ENCODE measurements at places on chromosomes 2 and 18. TPM values are rescaled to one million over a fixed set of nuclear protein-coding genes. Genes with fewer than 3 reads are reported as not detected.

DNA sequence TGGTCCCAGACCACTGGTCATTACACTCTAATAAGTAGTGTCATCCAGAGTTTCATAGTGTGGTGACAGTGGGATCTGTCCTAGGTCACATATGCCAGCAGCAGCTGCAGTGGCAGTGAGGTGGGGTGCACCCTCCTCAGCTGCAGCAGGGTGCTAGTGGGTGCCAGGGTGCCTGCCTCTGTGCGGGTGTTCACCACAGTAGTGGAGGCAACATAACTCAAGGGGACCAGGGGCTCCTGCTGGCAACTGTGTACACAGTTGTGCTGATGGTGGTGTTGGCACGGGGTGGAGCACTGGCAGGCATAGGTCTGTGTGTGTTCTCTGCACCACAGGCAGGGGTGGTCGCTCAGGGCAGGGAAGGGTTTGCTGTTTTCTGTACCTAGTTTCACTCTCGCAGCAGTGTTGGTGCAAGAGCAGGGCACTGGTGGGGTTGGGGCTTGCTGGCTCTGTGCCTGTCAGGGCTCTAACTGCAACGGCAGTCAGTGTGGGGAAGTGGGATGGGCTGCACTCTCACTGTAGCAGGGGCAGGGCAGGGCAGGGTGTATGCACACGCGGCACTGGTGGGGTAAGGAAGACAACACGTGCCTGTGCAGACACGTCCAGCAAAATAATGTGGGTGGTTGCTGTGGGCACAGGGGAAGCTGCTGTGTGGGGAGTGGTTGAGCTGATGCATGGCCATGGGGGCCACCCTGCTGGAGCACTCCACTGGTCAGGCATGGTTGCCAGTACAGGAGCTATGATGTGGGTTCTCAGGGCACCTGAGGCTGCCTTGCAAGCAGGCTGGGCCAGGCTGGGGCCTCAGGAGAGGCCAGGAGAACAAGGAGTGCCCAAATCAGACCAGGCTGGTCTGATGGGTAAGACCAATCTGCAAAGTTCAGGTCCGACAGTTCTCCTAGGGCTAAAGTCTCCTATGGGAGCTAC, 226.6 kb downstream of the MEIS1 start:
- no peak for DNase-seq
- no peaks in the 10 kb centered on the region for H3K36me3 ChIP-seq
- H3K27ac ChIP-seq: peak overlapping the region; percentile 44
- no peaks in the 10 kb centered on the region for H3K27me3 ChIP-seq
- no peak overlapping the region for H3K4me3 ChIP-seq
- no peaks in the 10 kb centered on the region for H3K4me1 ChIP-seq

DNA sequence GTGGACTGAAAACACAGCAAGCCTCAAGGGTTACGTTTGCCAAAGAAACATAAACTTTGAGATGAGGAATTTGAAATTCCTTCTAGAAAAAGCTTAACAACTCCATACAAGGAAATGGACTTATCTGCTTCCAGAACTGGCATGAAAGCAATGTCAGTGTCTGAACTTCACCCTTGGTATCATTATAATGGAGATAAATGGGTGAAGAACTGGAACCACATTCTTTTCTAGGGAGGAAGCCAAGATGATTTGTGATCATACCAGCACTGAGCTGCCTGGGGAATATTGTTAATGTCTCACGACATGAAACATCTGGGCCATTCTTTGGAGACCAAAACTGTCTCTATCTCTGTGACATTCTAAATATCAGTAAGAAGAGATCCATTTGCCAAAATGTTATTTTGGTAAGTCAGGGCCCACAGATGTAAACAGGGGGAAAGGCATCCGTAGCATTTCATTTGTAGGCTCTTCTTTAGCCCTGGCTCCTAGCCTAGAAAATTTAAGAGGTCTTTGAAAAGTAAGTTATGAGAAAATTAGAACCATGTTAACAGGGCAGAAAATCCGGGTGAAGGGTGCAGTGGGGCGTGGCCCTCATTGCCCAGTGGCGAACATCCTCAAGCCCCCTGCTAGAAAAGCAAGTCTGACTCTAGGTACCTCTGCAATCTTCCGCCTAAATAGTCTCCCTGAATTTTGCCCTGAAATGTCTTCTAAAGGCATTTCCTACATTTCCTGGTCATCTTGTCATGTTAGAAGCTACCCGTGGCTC, 295.3 kb upstream of the EPAS1 start:
- no peaks in the 10 kb centered on the region for H3K27me3 ChIP-seq
- no peak overlapping the region for H3K27ac ChIP-seq
- peaks cover 57% of the 10 kb centered on the region for H3K36me3 ChIP-seq
- peaks cover 4% of the 10 kb centered on the region for H3K4me1 ChIP-seq
- no peak overlapping the region for H3K4me3 ChIP-seq

DNA sequence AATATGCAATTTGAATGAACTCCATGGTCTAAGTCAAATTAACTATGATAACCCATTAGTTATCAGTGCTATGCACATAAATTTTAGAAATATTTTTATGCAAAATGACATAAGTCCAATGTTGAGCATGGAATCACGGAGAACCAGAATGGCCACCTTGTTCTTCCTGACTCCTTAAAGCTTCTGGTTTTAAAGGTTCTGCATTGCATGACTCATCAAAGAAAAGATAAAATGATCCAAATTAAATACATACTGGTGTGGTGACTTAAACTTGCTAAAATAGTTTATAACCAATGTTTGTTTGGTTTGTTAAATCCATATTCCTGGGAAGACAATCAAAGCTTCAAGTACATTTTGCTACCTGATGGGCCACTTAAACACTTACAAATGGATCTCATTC, 1146.9 kb upstream of the NRXN1 start:
- no peak overlapping the region for H3K27ac ChIP-seq
- H3K4me1 ChIP-seq: no peaks in the 10 kb centered on the region
- DNase-seq: no peak
- no peaks in the 10 kb centered on the region for H3K36me3 ChIP-seq

GRCh38 chr2:16216558-16216945, 276.2 kb downstream of the MYCN start:
- no peak overlapping the region for H3K27ac ChIP-seq
- H3K36me3 ChIP-seq: no peaks in the 10 kb centered on the region
- no peaks in the 10 kb centered on the region for H3K4me1 ChIP-seq
- DNase-seq: no peak
- H3K4me3 ChIP-seq: no peak overlapping the region

- H3K36me3 ChIP-seq: no peaks in the 10 kb centered on the region
- DNase-seq: no peak
- no peaks in the 10 kb centered on the region for H3K4me1 ChIP-seq
- H3K27me3 ChIP-seq: no peaks in the 10 kb centered on the region
- H3K4me3 ChIP-seq: no peak overlapping the region
- no peak overlapping the region for H3K27ac ChIP-seq
These were observed 1186.3 kb upstream of the CELF4 start for GRCh38 chr18:38751898-38752297.

- DNase-seq: no peak
- H3K36me3 ChIP-seq: no peaks in the 10 kb centered on the region
- no peaks in the 10 kb centered on the region for H3K4me1 ChIP-seq
- H3K4me3 ChIP-seq: no peak overlapping the region
- H3K27me3 ChIP-seq: no peaks in the 10 kb centered on the region
These were observed 30.1 kb upstream of the THOC1 start for GRCh38 chr18:297936-298335.

COL4A4 gene
- 0.57 TPM for polyA plus RNA-seq

- no peak overlapping the region for H3K4me3 ChIP-seq
- no peaks in the 10 kb centered on the region for H3K4me1 ChIP-seq
- no peak overlapping the region for H3K27ac ChIP-seq
- no peaks in the 10 kb centered on the region for H3K36me3 ChIP-seq
- H3K27me3 ChIP-seq: peaks cover 4% of the 10 kb centered on the region
These were observed 677.0 kb upstream of the FANCL start for GRCh38 chr2:58918141-58918540.

DNA sequence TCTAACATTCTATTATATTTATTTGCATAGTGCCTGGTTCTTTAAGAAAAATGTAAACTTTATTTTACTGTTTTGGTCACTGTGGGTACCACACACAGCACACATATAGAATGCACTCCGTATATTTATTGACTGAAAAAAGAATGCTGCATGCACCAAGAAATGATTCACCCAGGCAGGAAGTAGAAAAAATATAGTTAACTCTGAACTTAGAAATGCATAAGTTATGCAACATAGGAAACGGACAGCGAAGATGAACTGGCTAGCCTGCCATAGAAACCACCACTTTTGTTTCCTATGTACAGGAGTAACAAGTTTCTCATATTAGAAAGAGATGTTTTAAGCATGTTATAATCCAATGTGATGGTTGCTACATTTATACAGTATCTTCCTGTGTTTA, 635.8 kb downstream of the DSC3 start:
- no peak overlapping the region for H3K27ac ChIP-seq
- H3K4me3 ChIP-seq: no peak overlapping the region
- H3K4me1 ChIP-seq: no peaks in the 10 kb centered on the region
- no peaks in the 10 kb centered on the region for H3K36me3 ChIP-seq
- no peaks in the 10 kb centered on the region for H3K27me3 ChIP-seq

DNA sequence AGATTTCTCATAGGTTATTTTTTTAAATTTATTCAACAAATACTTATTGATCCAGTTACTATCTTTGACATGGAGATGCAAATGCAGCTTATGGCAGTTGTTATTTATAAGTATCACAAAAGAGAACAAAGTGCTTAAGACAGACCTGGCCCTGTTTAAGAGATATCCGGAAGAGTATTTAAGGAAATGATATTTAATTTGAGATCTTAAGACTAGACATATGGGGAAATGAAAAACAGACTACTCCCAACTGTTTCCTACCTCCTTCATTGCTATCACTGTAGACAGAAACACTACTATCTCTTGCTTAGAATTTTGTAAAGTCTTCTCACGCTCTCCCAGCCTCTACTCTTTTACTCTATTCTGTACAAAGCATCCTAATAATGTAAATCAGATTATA, 36.0 kb downstream of the RPRD1A start:
- H3K27ac ChIP-seq: peak overlapping the region; percentile 82
- H3K27me3 ChIP-seq: no peaks in the 10 kb centered on the region
- H3K4me3 ChIP-seq: peak overlapping the region; percentile 44
- H3K36me3 ChIP-seq: peaks cover 7% of the 10 kb centered on the region
- DNase-seq: peak; percentile 22
- H3K4me1 ChIP-seq: peaks cover 37% of the 10 kb centered on the region

DNA sequence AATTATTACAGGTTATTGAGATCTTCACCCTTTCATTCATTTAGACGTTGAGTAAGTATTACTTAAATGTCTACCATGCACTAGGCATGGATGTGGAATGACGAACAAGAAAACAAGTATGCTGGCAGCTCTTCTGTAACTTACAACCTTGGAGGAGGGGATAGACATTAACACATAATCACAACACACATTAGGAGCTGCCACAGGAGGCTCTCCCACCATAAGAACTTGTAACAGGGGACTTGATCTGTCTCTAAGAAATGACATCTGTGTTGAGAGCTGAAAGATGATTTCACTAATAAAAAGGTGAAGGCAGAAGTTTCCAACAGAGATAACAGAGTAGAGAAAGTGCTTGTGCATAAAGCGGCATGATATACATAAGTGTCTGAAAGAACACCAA, 384.7 kb upstream of the ZEB2 start:
- H3K27ac ChIP-seq: no peak overlapping the region
- peaks cover 4% of the 10 kb centered on the region for H3K4me1 ChIP-seq
- H3K27me3 ChIP-seq: peaks cover 7% of the 10 kb centered on the region

GRCh38 chr2:135676031-135676430, 65.6 kb upstream of the UBXN4 start:
- H3K4me3 ChIP-seq: no peak overlapping the region
- no peak overlapping the region for H3K27ac ChIP-seq
- peaks cover 25% of the 10 kb centered on the region for H3K36me3 ChIP-seq
- no peaks in the 10 kb centered on the region for H3K27me3 ChIP-seq
- no peak for DNase-seq

DNA sequence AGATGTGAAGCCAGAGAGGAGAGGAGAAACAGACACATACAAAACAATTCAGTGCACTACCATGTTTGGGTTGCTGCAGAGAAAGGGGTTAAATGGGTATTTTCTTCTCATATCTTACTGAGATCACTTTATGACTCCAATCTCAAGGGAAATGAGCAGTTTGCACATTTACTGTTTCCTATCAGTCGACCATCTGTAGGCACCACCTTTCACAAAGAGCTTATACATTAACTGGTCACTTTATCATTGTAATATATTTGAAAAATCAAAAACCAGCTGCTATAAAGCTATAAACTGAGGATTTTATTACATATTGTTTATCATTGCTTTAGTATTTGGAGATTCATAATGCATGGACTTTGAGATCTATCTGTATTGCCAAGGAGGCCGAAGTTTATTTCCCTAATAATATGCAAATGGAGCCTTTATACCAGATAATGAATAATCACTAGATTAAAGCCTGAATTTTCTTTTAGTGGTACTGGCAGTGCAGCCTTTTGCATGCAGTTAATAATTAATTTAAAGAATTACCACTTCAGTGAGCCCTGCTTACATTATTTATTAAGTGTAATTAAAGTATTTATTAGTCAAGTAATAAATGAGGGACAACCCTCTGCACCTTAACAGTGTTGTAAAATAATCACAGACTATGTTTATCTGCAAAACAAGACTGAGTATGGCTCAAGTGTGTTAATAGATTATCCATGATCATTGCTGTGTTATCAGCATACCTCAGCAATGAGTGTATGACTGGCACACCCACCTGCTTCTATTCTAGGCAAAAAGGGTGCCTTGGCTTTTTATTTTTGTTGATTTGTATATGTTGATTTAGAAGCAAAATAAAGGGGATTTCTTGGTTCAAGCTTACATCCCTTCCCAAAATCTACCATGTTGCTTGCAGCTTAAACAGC, 167.7 kb upstream of the SLC14A2 start:
- H3K27me3 ChIP-seq: peaks cover 35% of the 10 kb centered on the region
- no peak overlapping the region for H3K27ac ChIP-seq
- no peak for DNase-seq
- no peaks in the 10 kb centered on the region for H3K4me1 ChIP-seq
- no peak overlapping the region for H3K4me3 ChIP-seq

GRCh38 chr2:20633001-20633400, 17.9 kb downstream of the HS1BP3 start:
- H3K36me3 ChIP-seq: peaks cover 17% of the 10 kb centered on the region
- H3K4me3 ChIP-seq: no peak overlapping the region
- DNase-seq: no peak
- H3K4me1 ChIP-seq: no peaks in the 10 kb centered on the region
- no peak overlapping the region for H3K27ac ChIP-seq

- no peak for DNase-seq
- no peaks in the 10 kb centered on the region for H3K27me3 ChIP-seq
- H3K27ac ChIP-seq: no peak overlapping the region
- H3K4me1 ChIP-seq: no peaks in the 10 kb centered on the region
- no peaks in the 10 kb centered on the region for H3K36me3 ChIP-seq
These were observed 390.6 kb downstream of the CTNNA2 start for GRCh38 chr2:79903222-79904000.

SLC8A1 gene
- not detected for polyA plus RNA-seq

TNFAIP6 gene
- polyA plus RNA-seq: not detected

All from naive B cell (primary cell).